Activated T-cell treated with anti-CD3 and anti-CD28 coated beads, Interleukin-2, amount 50 U/mL, for 4 hours (primary cell): ENCODE measurements at places on chromosomes 1 and 21.

GRCh38 chr1:161261261-161262235, 3.0 kb downstream of the PCP4L1 start:
- DNase-seq = no peak

- no peak for DNase-seq
Observed at GRCh38 chr1:15071936-15072335, 81.6 kb upstream of the TMEM51 start.

DNA sequence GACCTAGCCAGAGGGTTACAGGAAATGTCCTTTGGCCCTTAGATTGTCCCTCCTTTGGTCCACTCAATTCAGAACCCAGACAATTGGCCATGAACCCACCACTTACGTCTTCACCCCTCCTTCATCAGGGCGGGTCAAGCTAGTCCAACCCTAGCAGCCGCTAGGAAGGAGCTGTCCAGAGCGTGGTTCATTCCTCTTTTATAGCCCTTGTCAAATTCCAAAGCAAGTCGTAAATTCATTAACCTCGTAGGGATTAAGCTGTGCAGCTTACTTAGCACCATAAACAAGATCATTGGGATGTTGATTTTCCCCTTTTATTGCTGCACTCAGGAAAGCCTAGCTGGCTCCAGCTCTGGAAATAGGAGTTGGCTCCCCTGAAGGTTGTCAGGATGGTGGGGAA, 90.1 kb downstream of the TMEM53 start:
- DNase-seq = no peak

DNA sequence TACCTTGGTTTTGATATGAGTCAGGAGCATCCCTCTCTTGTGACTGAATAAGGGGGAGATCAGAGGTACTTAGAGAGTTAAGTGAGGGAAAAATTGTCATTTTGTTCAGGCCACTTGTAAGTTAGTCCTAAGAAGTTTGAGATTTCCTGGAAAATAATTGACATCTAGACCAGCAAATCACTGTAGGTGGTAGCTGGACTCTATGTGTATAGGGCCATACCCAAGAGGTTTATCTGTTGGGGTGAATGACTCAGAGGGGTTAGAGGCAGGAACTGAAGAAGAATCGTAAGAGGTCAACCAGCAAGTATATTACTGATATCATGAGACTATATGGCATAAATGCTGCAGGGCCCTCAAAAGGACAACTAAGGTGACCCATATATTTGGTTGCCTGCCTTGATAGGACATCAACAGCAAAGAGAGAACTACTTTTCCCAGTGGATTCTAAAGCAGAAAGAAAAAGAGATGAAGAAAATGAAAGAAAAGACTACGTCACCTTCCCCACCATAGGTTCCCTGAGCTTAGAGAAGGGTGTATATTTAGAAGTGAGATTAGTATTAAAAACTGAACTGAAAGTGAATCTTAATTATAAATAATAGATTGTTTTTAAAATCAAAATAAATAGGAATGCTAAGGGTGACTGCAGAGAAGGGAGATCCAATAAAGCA, 8.0 kb upstream of the RNPC3 start:
- no peak for DNase-seq

DNA sequence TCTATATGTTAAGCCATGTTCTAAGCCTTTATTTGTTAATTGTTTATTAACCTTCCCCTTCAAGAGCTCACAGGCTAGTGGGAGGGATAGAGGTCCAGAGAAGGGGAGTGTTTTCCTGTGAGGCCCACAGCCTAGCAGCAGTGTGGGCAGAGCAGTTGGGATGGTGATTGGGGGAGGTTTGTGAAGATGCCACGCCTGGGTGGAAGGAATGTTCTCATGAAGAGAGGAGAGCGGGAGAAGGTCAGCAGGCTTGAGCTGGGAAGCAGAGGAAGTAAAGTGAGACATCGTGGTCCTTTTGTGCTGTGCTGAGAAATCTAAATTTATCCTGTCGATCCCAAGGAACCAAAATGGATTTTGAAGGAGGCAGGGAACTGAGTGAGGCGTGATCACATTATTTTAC, 42.6 kb downstream of the TRAPPC10 start:
- DNase-seq = no peak

GRCh38 chr1:54167422-54168139, 14.8 kb upstream of the CDCP2 start:
- DNase-seq = no peak

DNA sequence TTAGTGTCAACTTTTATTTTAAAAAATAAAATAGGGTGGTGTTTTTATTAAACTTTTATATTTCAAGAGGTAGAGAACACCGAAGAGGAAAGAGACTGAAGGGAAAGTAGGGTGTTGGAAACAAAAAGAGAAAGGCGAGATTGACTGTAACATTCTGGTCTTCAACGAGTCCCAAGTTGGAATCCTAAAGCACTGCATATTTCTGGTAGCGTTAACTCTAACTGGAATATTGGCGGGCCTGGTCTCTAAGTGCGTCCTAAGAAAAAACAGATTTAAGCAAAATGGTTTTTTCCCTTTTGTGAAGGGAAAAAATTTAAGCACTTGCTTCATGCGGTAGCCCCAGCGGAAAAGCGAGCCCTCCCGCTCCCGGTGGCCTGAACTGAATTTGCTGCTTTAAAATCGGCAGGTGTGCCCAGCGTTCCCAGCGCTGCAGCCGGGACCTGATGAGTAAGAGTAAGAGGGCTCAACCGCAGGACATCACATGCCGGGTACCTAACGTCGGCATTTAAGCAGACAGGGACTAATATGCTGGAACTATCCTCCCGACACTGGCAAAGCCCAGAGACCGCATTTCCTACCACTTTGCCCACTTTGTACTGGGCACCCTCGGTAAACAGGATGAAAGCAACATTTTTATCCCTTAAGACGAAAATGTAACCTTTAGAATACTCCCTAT, 30.5 kb upstream of the NFIA start:
- no peak for DNase-seq

DNA sequence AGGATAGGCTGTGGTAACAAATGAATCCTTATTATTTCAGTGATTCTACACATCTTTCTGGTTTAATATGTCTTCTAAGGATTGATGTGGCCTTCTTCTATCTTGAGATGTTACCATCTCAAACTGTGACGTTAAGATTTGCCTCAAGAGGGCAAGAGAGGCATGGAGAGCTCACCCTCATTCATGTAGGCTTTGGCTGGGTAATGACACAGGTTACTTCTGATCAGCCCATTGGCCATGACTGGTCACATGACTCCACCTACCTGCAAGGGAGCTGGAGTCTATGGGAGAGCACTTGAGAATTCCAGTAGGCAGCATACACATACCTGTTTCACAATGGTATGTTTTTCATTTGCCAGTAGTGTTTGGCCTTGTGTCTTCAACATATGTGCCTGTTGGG, 30.0 kb downstream of the CACHD1 start:
- DNase-seq = no peak

DNA sequence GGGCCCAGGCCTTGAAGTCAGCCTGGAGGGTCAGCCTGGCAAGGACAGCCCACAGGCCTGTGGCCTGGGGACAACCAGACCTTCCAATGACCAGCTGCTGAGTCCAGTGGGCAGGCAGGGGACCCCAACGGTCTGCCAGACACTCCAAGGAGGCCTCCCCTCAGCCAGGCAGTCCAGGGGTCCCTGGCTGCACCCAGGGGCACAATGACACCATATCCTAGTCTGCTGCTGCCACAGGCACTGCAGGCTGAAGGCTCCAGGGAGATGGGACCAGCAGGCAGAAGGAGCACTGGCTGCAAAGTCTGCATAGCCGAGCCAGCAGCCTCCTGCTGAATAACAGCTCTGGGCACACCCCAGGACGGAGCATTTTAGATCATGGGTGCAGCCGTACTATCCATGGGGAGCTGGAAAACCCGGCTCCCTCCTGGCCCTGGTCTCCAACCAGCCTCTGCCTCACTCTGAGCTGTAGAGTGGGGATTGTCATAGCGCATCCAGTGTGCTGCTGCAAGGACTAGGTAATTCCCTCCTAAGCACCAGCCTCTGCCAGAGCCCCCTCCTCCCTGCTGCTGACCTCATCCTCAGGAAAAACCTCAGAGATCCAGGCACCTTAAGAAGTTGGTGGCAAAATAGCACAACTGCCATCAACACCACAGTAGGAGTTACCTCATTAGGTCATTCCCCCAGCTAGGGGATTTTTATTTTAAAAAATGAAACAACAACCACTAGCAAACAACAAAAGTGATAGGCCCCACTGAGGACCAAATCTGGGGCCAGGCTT, 4.8 kb upstream of the LAPTM5 start:
- no peak for DNase-seq

GRCh38 chr1:71850936-71851335, 431.4 kb downstream of the NEGR1 start:
- no peak for DNase-seq

DNA sequence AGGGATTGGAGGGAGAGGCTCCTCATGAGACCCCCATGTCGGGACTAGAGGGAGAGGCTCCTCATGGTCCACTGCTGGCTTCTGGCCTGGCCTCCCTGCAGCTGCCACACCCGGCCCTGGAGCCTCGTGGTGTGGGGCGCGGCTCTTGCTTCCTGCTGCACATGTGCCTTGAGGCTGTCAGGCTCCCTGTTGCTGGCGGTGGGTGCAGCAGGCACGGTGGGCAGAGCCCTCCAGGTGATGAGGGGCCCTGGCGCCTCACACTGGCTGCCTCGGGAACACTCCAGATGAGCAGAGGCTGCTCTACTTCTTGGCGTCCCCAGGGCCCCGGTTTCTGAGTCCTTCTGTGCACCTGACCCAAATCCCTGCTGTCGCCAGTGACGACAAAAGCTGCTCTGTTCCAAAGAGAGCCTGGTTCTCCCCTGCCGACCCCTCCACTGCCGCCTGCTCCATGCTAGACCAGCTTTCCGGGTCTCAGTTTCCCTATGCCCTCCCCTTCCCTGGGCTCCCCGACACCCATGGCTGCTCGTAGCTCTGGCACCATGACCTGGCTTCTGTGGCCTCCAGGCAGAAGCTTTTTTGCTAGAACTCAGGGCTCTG, 9.7 kb upstream of the ATAD3B start:
- DNase-seq = no peak

DNA sequence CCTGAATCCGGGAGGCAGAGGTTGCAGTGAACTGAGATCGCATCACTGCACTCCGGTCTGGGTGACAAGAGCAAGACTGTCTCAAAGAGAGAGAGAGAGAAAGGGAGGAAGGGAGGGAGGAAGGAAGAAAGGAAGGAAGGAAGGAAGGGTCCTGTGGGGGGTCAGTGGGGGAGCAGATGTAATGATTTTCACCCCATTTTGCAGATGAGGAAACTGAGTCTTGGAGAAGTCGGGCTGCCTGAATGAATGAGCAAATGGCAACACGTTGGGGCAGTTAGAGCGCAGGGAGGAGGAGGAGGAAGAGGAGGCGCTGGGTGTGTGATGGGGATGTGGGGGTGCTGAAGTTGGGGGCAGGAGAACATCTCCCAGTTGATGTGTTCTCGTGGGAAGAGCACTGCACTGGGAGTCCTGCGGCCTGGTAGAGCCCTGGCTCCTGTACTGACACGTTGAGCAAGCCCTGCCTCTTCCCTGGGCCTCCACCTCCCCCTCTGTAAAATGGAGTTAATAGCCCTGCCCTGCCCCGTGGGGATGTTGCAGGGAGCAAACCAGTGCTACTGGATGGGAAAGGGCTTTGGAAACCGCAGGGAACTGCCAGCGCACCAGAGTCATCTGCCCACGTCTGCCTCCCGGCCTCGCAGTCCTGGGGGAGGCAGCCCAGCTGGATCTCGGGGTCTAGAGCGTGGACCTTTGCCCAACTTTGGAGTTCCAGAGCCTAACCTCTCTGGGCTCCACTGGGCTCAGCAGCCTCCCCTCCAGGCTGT, 103.2 kb upstream of the CASZ1 start:
- no peak for DNase-seq

GRCh38 chr21:46334351-46335140, 10.6 kb downstream of the PCNT start:
- DNase-seq = no peak

- DNase-seq = no peak
Observed at GRCh38 chr1:204846546-204846945, 24.1 kb upstream of the NFASC start.

DNA sequence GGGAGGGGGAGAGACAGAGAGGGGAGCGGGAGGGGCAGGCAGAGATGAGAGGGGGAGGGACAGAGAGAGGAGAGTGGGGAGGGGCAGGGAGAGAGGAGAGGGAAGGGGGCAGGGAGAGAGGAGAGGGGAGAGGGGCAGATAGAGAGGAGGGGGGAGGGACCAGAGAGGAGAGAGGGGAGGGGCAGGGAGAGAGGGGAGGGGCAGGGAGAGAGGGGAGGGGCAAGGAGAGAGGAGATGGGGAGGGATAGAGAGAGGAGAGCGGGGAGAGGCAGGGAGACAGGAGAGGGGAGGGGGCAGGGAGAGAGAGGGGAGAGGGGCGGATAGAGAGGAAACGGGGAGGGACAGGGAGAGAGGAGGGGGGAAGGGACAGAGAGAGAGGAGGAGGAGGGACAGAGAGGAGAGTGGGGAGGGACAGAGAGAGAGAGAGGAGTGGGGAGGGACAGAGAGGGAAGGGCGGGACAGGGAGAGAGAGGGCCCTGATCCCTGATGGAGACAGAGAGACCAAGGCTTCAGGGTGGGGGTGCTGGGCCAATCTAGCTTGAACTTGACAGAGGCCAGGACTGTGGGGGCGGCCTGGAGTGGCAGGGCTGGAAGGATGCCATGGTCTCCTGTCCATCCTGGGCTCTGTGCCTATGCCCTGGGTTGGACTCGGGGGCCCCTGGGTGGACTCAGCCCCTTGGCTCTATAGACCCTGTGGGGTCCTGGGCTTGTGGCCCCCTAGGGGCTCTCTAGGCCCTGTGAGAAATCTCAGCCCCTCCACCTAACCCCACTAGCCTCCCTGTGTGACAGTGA, 43.6 kb downstream of the DMRTB1 start:
- no peak for DNase-seq

- DNase-seq = no peak
Observed at GRCh38 chr21:25757531-25757930, 22.8 kb downstream of the GABPA start.

DNA sequence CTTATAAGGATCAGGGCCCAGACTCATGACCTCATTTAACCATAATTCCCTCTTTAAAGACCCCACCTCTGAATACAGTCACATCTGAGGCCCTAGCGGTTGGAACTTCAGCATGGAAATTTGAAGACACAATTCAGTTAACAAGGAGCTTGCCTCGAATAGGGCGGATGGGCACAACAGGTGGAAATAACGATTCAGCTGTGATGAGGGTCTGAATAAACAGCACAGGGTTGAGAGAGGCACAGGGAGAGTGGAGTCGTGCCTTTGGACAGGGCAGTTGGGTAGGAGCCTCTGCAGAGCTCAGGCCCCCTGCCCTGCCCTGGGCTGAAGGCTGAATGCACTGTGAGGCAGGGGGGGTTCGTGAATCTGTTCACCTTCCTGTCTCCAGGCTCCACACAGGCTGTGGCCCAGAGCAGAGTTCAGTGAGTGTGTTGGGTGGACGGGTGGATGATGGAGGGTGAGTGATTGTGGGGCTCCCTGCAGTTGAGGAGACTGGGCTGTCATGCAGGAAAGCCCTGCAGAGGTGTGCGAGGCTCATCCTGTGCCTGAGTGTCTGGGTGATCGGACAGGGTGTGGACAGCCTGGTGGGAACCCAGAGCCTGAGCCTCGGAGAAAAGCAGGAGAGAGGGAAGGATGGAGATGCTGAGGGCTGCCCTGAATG, 243.1 kb downstream of the FOXD2 start:
- no peak for DNase-seq

DNA sequence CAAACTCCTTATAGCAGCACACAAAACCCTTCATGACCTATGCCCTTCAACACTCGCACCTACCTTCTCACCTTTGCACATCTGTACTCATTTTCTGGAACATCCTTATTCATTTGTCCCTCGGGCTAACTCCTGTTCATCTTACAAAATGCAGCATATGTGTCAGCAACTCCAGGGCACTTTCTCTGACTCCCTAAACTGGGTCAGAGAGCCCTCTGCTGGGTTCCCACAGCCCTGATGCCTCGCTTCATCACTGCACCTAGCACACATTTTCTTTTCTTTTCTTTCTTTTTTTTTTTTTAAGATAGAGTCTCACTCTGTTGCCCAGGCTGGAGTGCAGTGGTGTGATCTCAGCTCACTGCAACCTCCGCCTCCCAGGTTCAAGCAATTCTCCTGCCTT, 54.0 kb downstream of the RAB3B start:
- no peak for DNase-seq
